ENCODE measurements at places on chromosomes 12 and 14.

- DNase-seq: peak; percentile 30
These were observed 46.8 kb upstream of the PCED1B start for GRCh38 chr12:47032644-47033043.

DNA sequence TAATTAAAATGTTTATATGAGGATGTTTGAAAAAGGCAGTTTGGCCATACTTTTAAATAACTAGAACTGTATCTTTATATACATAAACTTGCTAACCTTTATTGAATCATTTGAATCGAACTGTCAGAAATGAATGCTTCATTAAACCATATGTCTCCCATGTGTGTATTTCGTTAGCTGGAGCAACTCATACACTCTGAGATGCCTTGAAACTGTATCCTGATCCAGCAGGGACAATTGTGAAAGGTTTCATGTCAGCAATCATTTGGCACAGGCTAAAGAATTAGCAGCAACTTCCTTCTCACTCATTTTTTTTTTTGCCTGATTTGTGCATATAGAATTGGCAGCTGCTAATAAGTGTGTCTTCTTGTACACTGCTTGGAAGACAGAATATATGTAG lies 109.9 kb downstream of the NAV3 start:
- no peak for DNase-seq

- DNase-seq: no peak
These were observed 1.2 kb upstream of the GIT2 start for GRCh38 chr12:109997393-109997792.

DNA sequence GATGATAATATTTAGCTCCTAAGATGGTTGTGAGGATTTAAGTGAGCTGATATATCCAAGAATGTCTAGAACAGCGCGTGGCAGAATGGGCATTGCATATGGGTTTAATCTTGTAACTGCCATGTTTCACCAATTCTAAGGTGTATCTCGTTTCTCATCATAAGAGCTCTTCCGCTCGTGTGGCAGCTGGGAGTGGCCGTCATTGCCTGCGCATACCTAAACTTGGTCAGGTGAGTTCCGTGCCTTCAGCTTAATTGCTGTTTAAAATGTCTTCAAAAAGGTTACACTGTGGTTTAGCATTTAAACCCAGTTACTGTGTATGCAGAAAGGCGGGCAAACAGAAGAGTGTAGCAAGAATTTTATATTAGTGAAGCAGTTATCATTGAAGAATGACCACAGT lies 4.5 kb upstream of the AQP2 start:
- no peak for DNase-seq

GRCh38 chr12:79934281-79935020 lies 446 bp downstream of the PPP1R12A start:
- peak; percentile 24 for DNase-seq

GRCh38 chr14:65131301-65131701 lies 29.0 kb upstream of the MAX start:
- DNase-seq: no peak

Measured in NCI-H526 treated with DMSO at 0.1 percent for 48 hours (cell line).